ENCODE measurements at places on chromosomes 1 and 21.
A peak's percentile ranks its signal among the peaks of the same experiment; 100 is the strongest.

DNA sequence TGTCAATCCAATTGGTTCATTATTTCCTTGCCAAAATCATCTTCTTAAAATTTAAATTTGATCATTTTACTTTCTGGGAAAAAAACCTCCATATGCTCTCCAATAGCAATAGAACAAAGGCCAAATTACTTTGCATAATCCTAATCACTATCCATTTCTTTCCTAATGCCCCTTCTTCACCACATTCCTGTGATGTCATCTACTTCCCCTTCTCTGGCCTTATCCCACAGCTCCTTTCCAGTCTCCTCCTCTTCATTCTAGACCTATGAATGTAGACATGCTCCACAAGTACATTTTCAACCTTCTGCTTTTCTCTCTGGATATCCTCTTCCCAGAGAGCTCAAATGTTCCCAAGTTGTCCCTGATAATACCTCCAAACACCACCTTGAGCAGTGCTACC, 216.6 kb downstream of the MRPL39 start:
- no peak for DNase-seq

DNA sequence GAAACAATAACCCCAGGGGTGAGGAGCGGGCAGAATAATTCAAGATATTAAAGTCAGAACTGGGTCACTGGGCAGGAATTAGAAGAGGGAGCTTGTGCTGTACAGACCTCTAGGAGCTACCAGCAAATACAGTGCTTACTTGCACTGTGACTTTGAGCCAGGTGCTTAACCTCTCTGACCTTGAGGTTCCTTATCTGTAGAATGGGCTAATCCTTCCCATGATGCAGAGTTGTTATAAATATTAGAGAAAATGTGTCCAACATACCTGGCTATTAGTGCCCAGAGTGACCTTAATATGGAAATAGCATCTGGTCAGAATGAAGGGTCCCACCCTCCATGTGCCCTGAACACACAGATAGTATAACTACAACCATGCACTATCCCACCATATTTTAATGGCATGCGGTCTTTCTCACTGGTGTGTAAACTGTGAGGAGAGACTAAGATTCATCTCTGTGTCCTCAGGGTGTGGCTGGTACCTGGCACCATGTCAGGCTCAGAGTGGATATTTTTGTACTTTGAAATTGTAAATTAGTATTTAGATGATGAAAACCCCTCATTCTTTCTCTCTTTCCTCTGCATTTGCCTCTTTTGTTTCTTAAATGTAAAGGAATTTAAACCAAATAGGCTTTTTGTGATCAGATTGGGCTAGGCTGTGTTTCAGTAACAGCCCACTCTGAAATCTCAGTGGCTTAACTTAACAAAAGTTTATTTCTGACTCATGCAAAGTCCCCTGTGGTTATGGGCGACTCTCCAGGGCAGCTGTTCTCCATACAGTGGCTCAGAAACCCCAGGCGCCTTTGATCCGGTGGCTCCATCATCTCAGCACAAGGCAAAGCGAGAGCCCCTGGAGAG, 60.0 kb upstream of the ROR1 start:
- DNase-seq: no peak

GRCh38 chr1:35797380-35797779, 10.4 kb upstream of the AGO4 start:
- DNase-seq: no peak

- DNase-seq: no peak
Measured at GRCh38 chr1:100909018-100909417, 13.1 kb downstream of the SLC30A7 start.

GRCh38 chr1:153217212-153217611, at the start of gene PRR9:
Gene PRR9, plus strand, starts transcription at chr1:153217584. Its CDS starts 561 bp downstream, at chr1:153218145.
- no peak for DNase-seq

GRCh38 chr21:43986544-43987451, 25.3 kb upstream of the TRAPPC10 start:
- no peak for DNase-seq

DNA sequence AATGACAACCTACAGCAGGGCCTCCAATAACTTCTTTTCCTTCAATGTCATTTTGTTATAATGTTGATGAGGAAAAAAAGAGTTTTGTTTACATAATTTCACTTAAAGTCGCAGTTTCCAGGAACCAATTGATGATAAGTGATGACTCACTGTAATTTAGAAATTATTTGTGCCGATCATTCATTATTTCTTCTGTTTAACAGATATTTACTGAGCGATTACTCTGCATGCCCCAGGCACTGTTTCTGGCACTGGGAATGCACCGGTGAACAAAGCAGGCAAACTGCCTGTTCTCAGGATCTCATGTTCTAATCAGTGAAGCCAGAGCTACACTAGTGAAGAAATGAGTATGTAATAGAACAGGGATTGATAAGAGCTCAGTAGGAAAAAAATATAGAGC, 403.4 kb downstream of the NTNG1 start:
- DNase-seq: no peak

GRCh38 chr1:173553312-173553711, 49.6 kb downstream of the SLC9C2 start:
- DNase-seq: no peak

DNA sequence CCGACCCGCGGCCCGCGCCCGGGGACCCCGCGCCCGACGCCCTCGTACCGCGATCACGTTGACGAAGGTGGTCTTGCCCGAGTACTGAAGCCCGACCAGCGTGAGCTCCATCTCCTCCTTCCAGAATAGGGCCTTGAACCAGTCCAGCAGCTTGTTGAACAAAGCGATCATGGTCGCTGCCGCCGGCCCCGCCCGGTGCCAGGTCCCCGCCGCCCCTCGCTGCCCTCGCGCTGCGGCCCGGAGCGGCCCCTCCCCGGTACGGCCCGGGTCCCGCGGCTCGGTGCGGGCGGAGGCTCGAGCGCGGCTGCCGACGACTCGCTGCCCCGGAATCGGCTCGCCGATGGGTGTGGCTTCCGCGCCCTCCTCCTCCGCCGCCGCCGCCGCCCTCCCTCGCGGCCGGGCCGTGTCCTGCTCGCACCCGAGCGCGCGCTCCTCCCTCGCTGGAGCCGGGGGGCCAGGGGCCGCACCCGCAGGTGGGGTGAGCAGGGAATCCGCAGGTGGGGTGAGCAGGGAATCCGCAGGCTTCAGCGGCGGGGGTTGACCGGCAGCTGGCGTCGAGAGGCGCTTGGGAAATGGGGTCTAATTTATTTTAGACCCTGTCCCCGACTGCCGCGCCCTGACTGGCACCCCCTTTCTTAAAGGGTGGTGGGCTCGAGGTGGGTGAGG, at the start of gene ARL8A:
ARL8A (minus strand) TSS at position 336 of the 666 bp plus-strand sequence; CDS start at position 171, 165 bp downstream.
- DNase-seq: peak; percentile 13

- DNase-seq: no peak
Measured at GRCh38 chr1:26838474-26839338, 12.2 kb downstream of the ZDHHC18 start.

- no peak for DNase-seq
Measured at GRCh38 chr1:25705699-25706098, 89.1 kb downstream of the MAN1C1 start.

- no peak for DNase-seq
Measured at GRCh38 chr1:206609229-206609991, 2.9 kb downstream of the EIF2D start.

DNA sequence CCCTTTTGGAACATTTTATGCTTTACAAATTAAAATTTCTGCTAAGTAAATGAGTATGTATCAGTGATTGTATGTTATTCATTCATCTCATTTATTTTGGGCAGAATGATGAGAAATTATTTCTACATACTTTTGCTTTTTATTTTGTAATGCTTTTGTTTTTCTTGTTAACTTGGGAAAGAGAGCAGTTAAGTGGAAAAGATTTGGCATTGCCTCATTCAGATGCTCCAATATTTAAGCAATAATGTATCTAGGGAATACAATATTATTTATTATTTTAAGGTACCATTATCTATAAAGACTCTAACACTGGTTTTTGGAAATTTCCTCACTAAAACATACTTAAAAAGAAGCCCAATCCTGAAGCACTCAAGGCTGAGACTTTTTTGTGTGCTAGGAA, 431.8 kb downstream of the NEGR1 start:
- no peak for DNase-seq

- DNase-seq: no peak
Measured at GRCh38 chr1:68454534-68454933, 4.8 kb upstream of the RPE65 start.

DNA sequence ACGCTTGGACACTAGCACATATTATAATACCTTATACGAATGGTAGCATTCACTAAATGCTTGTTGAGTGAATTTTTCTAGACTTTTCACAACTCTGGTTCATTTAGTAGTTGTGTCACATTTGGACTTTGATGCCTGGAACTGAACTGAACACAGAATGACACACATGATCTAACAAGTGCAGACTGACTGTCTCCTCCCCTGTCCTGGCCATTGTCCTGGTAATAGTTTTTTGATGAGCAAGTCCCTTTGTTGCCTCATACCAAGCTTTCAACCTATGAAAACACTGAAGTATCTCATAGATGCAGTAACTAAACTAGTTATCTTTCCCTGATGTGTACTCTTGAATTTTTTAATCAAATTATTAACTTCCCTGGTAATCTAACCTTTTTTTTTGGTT, 66.4 kb downstream of the LRRC8D start:
- DNase-seq: no peak

GRCh38 chr1:34896612-34897011, 32.8 kb downstream of the DLGAP3 start:
- no peak for DNase-seq

GRCh38 chr1:219188331-219188803, 14.7 kb downstream of the LYPLAL1 start:
- DNase-seq: no peak

GRCh38 chr1:225813214-225813964, 3.5 kb downstream of the EPHX1 start:
- DNase-seq: no peak

- DNase-seq: no peak
Measured at GRCh38 chr1:233759665-233760064, 144.8 kb upstream of the SLC35F3 start.

GRCh38 chr1:32786856-32787255, 30.3 kb downstream of the YARS1 start:
- no peak for DNase-seq

GRCh38 chr1:227428803-227429202, 110.5 kb upstream of the CDC42BPA start:
- no peak for DNase-seq

DNA sequence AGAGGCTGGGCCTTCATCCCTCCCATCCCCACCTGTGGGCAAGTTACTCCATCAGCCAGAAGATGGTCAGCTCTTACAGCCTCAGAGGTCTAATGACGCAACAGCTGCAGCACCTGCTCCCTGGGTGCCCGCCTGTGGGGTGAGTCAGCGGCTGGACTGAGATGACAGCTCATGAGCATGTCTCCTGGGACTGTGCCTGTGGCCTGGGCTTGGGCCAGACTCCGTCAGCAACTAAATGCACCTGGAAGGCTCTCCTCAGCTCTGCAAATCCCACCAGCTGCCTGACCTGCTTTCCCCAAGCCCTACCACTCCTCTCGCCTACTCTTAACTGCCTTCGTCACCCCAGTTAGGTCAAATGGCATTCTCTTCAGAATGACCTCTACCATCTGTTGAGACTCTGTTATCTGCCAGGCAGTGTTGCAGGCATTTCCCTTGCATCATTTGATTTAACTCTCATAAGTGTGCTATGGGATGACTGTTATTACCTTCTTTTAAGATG, 47.7 kb downstream of the ETS2 start:
- DNase-seq: no peak

GRCh38 chr1:28170001-28170596, 6.4 kb downstream of the PTAFR start:
- no peak for DNase-seq

DNA sequence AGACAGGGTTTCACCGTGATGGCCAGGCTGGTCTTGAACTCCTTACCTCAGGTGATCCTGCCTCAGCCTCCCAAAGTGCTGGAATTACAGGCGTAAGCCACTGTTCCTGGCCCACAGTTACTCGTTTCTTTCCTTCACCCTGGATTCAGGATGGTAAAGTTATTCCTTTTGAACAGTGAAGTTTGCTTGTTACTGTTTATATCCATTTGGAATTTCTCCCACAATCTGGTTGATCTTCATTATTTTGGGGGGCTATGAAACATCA, 43.0 kb downstream of the WDR4 start:
- no peak for DNase-seq

GRCh38 chr1:178645808-178646200, 79.2 kb upstream of the RALGPS2 start:
- no peak for DNase-seq

DNA sequence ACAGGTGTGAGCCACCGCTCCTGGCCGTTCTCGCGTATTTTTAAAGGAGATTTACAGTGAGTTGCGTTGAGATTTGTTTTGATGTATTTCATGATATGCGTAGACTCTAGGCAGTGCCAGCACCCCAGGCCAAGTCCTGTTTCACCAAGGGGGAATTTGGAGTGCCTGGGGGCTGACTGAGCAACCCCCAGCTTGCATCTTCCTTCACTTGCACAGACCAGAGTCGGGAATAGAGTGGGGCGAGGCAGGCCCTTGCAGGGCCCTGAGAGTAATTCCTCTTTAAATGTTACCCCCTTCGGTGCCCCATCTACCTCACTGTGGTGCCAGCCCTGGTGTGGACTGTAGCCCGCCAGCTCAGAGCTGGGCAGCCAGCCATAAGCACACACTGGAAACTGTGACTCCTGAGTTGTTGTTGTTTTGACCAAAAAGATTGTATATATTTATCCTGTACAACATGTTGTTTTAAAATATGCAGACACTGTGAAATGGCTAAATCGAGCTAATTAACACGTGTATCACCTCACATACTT, 269.5 kb downstream of the NPHP4 start:
- DNase-seq: no peak

- DNase-seq: peak; percentile 95
Measured at GRCh38 chr1:7886405-7886745, 33.5 kb upstream of the UTS2 start.
